ENCODE measurements at places on chromosomes 16 and 17. TPM values are rescaled to one million over a fixed set of nuclear protein-coding genes. Genes with fewer than 3 reads are reported as not detected.

The TEDC2 gene
- total RNA-seq, result 20.9 TPM

The ZNF75A gene
- 7.4 TPM for total RNA-seq

The CA7 gene
- total RNA-seq, result not detected

The ZSCAN32 gene
- total RNA-seq, result 7.6 TPM

The CDH15 gene
- 0.75 TPM for total RNA-seq

The UBE2G1 gene
- total RNA-seq, result 68.1 TPM

The KCTD19 gene
- 0.71 TPM for total RNA-seq

The ST6GALNAC2 gene
- total RNA-seq, result not detected

The ODAD4 gene
- 1.2 TPM for total RNA-seq

The SLFN11 gene
- total RNA-seq, result 96.7 TPM

The MPV17L gene
- total RNA-seq, result not detected

The CD300H gene
- total RNA-seq, result not detected

The KRTAP9-2 gene
- total RNA-seq, result not detected

The CCL16 gene
- total RNA-seq, result not detected

The TPPP3 gene
- total RNA-seq, result not detected

The SDK2 gene
- total RNA-seq, result 0.66 TPM

The MT1G gene
- 3.4 TPM for total RNA-seq

The ADGRG3 gene
- total RNA-seq, result 0.84 TPM

The CASKIN1 gene
- total RNA-seq, result 11.3 TPM

The CRYBA1 gene
- total RNA-seq, result not detected

The RND2 gene
- total RNA-seq, result not detected

The MYH2 gene
- total RNA-seq, result not detected

The JMJD8 gene
- 11.0 TPM for total RNA-seq

The SDR42E2 gene
- total RNA-seq, result not detected

The SYCE1L gene
- 2.1 TPM for total RNA-seq

The HOXB1 gene
- not detected for total RNA-seq

The CACNA1H gene
- total RNA-seq, result 1.7 TPM

The HOXB9 gene
- total RNA-seq, result 1.2 TPM

The ALDH3A1 gene
- not detected for total RNA-seq

The PRR29 gene
- total RNA-seq, result 1.8 TPM

The HOXB2 gene
- total RNA-seq, result 21.7 TPM

The AOC2 gene
- 3.6 TPM for total RNA-seq

The RNF135 gene
- 4.2 TPM for total RNA-seq

The ZNF267 gene
- total RNA-seq, result 89.9 TPM

The RUNDC3A gene
- 1.9 TPM for total RNA-seq

The IL17C gene
- not detected for total RNA-seq

The RPL27 gene
- 1,275 TPM for total RNA-seq

The FAAP100 gene
- 37.9 TPM for total RNA-seq

The MYADML2 gene
- total RNA-seq, result not detected
